ENCODE measurements at places on chromosomes 16 and 17.

GRCh38 chr16:86095131-86095752 is 196.3 kb downstream of the IRF8 start:
- DNase-seq = no peak

DNA sequence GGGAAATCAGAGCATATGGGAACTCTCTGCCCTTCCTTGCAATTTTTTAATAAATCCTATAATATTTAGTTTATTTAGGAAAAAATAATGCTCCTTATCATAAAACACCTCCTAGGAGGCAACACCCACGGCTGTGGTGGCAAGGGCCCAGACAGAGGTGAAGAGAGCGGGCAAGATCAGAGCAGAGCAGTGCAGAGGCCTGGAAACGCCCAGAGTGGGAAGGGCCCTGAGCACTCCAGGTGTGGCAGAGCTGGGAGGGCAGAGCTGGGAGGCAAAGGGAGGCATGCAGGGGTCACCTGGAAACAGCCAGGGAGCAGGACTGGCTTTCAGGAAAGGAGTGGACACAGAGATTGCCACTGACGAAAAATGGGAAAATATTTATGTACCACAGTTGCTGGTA is 17.3 kb downstream of the FBXO31 start:
- no peak for DNase-seq

- no peak for DNase-seq
Observed at GRCh38 chr16:72502594-72503005, 330.6 kb upstream of the PMFBP1 start.

GRCh38 chr16:68275611-68276191 is 11.4 kb downstream of the SLC7A6 start:
- no peak for DNase-seq

DNA sequence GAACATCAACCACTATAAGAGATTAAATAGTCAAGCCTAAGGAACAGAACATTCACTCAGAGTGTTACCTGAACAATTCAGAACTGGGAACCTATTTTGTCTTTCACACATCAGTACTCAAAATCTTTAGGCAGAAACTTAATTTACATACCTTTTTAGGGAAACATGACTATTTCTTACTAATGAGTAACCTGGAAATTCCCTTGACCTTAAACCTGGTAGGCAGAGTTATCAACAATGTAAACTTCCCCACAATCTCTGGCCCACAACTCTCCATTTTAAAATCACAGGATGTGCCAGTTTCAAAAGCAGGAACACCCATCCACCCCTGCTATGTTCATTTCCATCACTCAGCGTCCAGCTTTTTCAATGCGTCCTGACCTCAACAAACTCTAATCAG is 132.9 kb upstream of the ANKFN1 start:
- DNase-seq = no peak

DNA sequence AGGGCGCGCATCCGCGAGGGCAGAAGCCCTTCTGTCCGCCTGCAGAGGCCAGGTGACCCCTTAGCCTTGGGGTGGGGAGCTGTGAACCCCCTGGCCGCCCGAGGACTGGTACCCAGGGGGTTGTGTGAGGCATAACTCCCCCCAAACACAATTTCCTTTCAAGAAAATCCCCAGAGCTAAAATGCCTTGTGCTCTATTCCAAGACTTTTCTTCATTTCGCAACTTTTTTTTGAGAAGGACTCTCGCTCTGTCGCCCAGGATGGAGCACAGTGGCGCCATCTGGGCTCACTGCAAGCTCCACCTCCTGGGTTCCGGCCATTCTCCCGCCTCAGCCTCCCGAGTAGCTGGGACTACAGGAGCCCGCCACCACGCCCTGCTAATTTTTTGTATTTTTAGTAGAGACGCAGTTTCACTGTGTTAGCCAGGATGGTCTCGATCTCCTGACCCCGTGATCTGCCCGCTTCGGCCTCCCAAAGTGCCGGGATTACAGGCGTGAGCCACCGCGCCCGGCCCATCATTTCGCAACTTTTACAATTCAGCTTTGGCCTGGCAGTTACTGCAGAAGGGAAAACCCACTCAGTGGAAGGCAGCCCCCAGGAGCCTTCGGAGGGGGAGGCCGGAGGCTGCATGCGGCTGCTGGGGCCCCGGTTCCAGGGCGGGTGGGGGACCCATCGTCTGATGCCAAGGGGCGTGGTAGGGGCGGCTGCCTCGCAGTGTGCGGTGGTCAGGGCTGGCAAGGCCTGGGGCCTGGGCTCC is 963 bp upstream of the APRT start:
- DNase-seq = no peak

DNA sequence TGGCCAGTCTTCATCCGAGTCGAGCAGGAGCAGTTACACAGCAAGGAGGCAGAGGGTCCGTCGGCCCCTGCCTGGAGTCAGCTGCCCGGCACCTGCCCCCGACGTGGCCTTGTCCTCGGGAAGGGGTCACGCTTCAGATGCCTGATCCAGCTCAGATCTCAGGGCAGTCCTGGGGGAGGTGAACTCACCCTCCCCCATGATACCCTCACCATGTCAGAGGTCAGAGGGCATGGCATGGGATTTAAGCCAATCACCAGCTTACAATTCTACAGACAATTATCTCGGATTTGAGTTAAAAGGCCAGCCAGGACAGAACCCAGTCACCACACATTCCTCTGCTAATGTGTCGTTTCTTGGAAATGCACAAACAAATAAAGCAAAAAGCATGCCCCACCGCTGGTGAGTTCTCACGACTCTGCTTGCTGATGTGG is 211.3 kb downstream of the FOXL1 start:
- no peak for DNase-seq
